Esophagus squamous epithelium (tissue), 5 donors: ENCODE measurements at places on chromosomes 3 and 15.

GRCh38 chr15:25728816-25729215 is 134.3 kb downstream of the ATP10A start:
- no peak for DNase-seq

DNA sequence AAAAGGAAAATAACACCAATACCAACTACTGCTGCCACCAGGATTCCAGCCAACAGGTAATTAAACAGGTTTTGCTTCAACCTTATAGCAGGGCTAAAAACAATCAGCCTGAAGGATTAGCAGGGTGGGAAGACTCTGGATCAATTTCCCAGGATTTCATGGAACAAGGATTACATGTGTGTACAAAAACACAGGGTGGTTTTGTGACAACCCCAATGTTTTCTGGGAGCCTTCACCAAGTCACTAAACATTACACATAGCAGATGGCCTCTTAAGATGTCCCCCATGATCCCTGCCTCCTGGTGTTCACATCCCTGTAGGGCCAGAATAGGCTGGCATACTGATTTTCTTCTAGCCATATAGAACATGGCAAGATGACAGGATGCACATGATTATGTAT is 42.8 kb upstream of the ARHGEF3 start:
- DNase-seq = no peak

- no peak for DNase-seq
Observed at GRCh38 chr15:77023576-77024272, 28.8 kb downstream of the PSTPIP1 start.

DNA sequence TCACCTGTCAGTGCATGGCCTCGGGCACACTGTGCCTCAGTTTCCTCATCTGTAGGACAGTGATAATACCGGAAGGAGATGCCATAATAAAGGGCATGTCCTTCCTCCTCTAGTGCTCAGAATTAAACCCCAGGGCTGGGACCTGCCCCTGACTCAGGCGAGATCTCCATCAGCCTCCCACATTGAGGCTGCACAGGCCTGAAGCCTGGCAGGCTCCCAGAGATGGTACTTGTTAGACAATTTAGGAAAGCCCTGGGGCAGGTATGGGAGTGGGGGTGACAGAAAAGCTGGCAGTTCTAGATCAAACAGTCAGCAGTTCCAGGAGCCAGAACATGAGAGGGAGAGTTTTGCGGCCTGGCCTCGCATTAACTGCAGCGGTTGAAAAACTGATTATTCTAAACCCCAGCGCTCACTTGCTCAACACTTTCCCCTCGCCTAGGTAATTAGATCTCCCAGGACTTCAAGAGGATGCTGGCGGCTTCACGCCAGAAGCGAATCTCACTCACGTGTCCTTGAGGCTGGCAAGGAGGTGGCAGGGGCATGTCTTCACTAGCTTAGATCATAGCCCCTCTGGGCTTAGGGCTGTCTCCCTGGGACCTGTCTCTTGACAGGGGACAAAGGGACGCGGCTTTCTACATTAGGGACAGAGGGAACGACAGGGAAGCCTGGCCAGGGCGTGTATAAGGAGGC is 73.1 kb downstream of the ATP2B2 start:
- no peak for DNase-seq

DNA sequence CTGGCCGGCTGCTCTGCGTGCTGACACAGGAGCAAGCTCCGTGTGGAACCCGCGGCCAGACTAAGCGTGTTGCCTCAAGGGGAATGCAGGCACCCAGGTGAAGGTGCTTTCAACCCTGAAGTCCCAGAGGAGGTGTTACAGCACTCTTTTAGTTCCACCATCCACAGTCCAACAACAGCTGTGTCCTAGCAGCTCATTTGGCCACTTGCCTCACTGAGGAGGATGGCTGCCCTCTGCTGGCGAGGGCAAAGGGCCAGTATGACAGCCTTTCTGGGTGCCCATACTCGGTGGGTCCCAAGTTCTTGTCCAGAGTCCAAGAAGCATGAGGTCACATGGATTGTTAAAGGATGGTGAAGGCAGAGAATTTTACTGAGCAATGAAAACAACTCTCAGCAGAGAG is 87.8 kb downstream of the C3orf85 start:
- no peak for DNase-seq

DNA sequence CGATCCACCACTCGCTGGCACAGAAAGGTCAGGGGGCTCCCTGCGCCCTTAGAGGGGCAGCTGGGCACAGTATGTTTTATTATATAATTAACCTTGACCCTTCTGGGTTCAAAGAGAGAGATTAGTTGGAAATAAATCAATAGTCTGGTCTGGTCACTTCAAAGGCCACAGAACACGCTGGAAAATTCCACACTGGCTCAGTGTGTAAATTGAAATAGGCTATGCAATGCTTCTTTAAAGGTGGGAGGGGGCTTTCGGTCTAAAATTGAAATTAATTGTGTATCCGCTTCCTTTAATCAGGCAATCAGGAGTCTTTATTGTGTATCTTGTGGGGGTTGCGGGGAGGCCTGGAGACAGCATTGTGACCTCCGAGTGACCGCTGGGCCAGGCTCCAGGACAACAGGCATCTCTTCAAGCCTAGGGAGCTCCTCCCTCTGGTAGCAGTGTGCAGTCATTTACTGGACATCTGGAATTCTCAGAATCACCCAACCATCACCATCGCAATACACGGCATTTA is 8.0 kb downstream of the RNU5B-1 start:
- no peak for DNase-seq

GRCh38 chr3:55159711-55160110 is 231.9 kb upstream of the LRTM1 start:
- no peak for DNase-seq

DNA sequence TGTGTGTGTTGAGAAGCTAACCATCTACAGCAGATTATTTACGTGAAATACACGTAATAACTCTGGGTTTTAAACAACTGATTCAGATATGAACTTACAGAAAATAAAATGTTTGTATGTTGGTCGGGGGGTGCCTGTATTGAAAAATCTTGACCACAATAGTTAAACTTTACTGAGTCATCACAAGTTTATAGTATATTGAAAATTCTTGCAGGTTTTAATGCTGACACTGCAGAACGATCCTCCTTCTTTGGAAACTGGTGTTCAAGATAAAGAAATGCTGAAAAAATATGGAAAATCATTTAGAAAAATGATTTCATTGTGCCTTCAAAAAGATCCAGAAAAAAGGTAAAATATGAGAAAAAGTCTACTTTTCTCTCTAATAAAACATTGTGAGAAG is 41.3 kb upstream of the SLC22A13 start:
- no peak for DNase-seq

DNA sequence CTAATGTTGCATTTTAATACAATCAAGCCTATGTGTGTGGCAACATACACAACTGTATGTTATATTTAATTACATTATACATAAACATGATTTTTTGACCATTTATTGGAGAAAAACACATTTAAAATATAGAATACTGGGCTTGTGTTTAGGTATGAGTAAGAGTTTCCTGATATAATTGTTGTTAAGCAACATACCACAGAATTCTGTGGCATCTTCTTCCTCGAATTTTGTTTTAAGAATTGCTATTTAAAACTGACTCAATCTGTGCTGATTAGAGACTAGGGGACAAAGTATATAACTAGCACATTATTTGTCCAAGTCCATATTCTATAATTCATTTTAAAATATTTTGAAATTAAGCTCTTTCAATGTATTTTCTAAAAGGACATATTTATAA is 376.8 kb upstream of the THBS1 start:
- DNase-seq = no peak

DNA sequence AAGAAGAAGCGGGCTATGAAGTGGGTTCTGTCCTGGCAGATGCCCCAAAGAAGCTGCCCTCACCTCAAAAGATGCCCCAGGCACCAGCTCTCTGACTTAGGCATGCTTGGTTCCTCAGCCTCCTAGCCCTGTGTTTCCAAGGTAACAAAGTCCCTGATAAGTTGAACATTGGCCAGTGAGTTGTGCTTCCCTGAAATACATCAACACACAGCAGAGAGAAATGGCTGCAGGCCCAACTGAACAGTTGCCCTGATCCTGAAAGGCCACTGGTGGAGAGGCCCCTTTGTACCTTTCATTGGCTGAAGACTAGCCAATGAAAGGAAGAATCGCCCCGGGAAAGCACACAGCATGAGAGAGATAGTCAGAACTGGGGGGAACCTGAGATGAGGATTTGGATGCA is 169.9 kb upstream of the CTNNB1 start:
- DNase-seq = no peak

DNA sequence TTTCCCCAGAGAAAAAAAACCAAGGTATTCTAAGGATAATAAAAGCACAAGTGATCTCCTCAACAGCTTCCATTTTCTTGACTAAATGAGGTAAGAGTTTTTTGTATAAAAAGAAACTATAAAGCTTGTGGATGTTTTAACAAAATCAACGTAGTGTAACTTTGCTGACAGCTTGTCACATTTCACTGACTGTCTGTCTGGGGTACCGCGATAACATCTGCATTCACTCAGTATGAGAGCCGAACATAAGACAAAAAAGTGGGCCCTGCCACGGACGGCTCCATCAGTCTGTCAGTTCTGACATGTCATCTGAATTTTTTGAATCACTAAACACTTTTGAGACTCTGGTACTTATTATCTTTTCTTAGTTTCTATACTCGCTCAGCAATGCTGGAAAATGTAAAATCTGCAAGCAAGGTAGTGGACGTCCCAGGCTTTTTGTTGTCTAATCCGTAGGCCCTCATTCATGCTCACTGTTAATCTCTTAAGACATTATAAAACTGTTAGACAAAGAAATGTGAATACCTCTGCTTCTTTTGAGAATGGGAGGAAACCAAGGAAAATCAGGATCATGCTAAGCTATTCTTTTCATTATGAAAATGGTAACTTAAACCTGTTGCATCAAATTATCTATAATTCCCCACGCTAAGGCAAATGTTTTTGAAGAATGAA is 307.1 kb downstream of the MECOM start:
- DNase-seq = no peak

DNA sequence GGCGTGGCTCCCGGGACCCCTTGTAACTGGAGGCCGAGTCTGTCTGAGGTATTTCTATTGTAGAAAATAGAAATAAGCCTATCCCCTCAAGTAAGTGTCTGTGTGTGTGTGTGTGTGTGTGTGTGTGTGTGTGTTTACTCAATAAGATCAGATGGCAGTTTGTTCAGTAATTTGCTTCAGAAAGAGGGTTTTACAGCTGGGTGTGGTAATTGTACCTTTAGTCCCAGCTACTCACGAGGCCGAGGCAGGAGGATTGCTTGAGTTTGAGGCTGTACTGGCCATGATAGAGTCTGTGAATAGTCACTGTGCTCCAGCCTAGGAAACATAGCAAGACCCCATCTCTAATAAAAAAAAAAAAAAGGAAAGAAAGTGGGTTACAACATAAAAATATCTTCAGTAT is 8.7 kb downstream of the SPINT1 start:
- DNase-seq = no peak

DNA sequence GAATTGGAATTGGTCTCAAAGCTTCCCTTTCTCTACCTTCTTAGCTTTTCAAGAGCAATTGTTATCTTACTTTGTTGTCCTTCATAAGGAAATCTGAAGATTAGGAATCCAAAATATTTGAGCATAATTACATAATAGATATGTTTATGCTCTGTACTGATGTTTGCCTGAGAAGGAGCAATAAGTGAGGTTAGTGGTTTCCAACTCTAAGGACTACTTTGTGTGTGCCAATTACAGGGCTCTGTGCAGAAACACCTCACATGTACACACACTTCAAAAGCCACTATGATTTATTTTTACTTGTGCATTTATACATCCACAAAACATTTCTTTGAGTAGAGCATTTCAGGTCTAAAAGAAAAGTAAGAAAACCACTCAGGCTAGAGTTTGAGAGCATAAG is 49.9 kb downstream of the MME start:
- no peak for DNase-seq

DNA sequence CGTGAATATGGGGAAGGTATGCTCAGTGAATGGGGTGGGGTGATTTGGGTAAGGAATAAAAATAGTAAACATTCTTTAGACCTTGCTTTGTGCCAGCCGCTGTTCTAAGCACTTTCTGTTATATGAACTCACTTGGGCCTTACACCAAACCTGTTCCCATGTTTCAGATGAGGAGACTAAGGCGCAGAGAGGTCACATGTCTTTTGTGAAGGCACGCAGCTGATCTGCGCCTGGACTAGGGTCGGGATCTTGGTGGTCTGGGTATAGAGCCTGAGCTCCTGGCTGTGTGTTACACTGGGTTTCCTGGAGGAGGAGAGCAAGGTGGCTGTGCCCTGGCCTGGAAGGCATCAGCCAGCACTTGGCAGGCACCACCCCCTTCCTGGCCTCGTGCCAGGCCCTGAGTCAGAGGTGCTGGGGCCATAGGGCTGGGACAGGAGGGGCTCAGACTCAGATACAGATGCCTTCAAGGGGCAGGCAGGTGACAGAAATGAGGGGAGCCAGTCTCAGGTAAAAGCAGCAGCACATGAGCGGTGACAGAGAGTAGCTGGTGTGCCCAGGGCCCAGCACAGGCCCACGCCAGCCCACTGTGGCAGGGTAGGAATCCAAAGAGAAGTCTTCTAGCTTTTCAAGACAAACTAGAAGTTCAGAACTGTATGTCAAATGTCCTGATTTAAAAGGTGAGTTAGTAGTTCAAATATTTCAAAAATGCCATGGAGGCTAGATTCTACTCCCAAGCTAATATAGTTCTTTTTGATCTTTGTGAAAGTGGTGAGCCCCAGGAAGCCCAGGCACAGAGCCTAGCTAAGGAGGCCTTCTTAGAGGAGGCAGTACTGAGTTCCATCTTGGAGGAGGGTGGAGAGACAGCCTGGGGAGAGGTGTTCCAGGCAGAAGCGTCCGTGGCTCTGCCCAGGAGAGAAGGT is 83.1 kb downstream of the DNAJB8 start:
- DNase-seq = no peak

DNA sequence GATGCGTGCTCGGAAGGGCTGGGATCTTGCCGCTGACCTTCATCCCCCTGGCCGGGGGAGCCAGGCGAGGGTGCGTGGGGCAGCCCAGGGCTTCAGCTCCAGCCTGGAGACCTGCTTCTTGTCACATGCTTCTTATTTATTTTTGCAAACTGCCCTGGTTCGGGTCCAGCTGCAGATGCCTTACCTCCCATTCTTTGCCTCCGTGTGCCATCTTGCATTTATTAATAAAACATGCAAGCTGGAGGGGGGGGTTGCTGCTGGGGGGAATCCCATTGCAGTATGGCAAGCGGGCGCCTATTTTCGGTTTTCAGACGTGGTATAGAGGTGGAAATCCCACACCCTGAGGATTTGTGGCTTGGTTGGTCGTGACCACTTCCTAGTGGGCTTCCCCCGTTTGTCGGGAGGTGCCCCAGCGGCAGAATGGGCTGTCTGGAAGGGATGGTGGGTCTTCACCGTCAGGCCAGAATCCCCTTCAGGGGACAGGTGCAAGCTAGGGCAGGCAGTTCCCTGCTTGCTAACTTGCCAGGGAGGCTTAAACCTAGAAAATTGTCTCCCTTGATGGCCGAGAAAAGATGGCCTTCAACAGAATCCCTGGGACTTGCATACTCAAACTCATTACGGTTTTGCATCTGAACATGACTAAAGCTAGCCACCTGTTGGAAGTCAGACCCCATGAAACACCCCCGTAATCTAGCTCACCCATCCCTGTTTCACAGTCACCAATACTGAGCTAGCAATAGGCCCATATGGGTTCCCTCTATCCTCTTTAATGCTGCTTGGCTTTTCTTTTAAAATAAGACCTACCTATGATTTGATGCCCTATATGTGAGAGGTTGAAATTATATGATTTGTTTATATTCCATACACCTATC is 569 bp downstream of the TMEM266 start:
- no peak for DNase-seq

- no peak for DNase-seq
Observed at GRCh38 chr15:69472046-69472445, 19.4 kb downstream of the RPLP1 start.
